ENCODE measurements at places on chromosomes 4 and X. TPM values are rescaled to one million over a fixed set of nuclear protein-coding genes. Genes with fewer than 3 reads are reported as not detected.

The CENPVL1 gene
- 0.71 TPM for total RNA-seq

The LANCL3 gene
- total RNA-seq, result 2.5 TPM

The ADRA2C gene
- total RNA-seq, result 8.5 TPM

The F9 gene
- not detected for total RNA-seq

The CSAG2 gene
- not detected for total RNA-seq

The PPP2R2C gene
- 10.1 TPM for total RNA-seq

The MAPK10 gene
- total RNA-seq, result 179 TPM

The C4orf51 gene
- not detected for total RNA-seq

The REELD1 gene
- total RNA-seq, result not detected

The PCDH19 gene
- 28.6 TPM for total RNA-seq

The ART3 gene
- 9.7 TPM for total RNA-seq

The BRCC3 gene
- 18.5 TPM for total RNA-seq

The CFAP47 gene
- 8.7 TPM for total RNA-seq

The FAM193A gene
- total RNA-seq, result 45.6 TPM

The TCEAL7 gene
- 71.6 TPM for total RNA-seq

The AR gene
- total RNA-seq, result 8.9 TPM

The STAP1 gene
- total RNA-seq, result 0.44 TPM

The EOLA1 gene
- 14.3 TPM for total RNA-seq

The ASB9 gene
- total RNA-seq, result 5.3 TPM

The PITX2 gene
- total RNA-seq, result 63.2 TPM

The ZGRF1 gene
- total RNA-seq, result 37.1 TPM

The EMCN gene
- total RNA-seq, result 29.1 TPM

The SNX12 gene
- total RNA-seq, result 62.5 TPM

The UCHL1 gene
- total RNA-seq, result 374 TPM

The HELT gene
- 1.0 TPM for total RNA-seq

The MOB1B gene
- total RNA-seq, result 45.1 TPM

The CAMK2D gene
- total RNA-seq, result 119 TPM

The RXFP1 gene
- total RNA-seq, result 0.71 TPM

The TMPRSS11F gene
- total RNA-seq, result not detected

The TMEM144 gene
- total RNA-seq, result 4.3 TPM

The GPR50 gene
- total RNA-seq, result not detected

The IGFBP7 gene
- 290 TPM for total RNA-seq

The FSTL5 gene
- total RNA-seq, result 165 TPM

The FDCSP gene
- total RNA-seq, result not detected

The RBM46 gene
- total RNA-seq, result not detected

The HHIP gene
- total RNA-seq, result 33.3 TPM

The NLGN3 gene
- 20.5 TPM for total RNA-seq

The ARHGEF9 gene
- 72.8 TPM for total RNA-seq

The ADGRG4 gene
- not detected for total RNA-seq

The HOPX gene
- total RNA-seq, result 26.4 TPM

The GRIA3 gene
- 21.6 TPM for total RNA-seq

The JADE3 gene
- total RNA-seq, result 14.0 TPM

The CCNA2 gene
- total RNA-seq, result 22.1 TPM

The SRPK3 gene
- total RNA-seq, result 6.9 TPM

The SLC49A3 gene
- 3.5 TPM for total RNA-seq

The PSAPL1 gene
- 0.05 TPM for total RNA-seq

The KLHL4 gene
- 9.2 TPM for total RNA-seq

The TLR10 gene
- 0.71 TPM for total RNA-seq

The CTAG1A gene
- total RNA-seq, result not detected

The BST1 gene
- 4.9 TPM for total RNA-seq

The ITM2A gene
- total RNA-seq, result 104 TPM

The RPS6KA3 gene
- total RNA-seq, result 48.5 TPM

The FATE1 gene
- not detected for total RNA-seq

The GIMD1 gene
- total RNA-seq, result 0.49 TPM

The UGT2B17 gene
- total RNA-seq, result not detected

The PCYT1B gene
- total RNA-seq, result 30.8 TPM

The MAGEA2B gene
- total RNA-seq, result not detected

The CFAP99 gene
- not detected for total RNA-seq

The GNRHR gene
- total RNA-seq, result 0.22 TPM

All from camera-type eye (tissue), 1 donor.